ENCODE measurements at places on chromosomes 13 and 19.

DNA sequence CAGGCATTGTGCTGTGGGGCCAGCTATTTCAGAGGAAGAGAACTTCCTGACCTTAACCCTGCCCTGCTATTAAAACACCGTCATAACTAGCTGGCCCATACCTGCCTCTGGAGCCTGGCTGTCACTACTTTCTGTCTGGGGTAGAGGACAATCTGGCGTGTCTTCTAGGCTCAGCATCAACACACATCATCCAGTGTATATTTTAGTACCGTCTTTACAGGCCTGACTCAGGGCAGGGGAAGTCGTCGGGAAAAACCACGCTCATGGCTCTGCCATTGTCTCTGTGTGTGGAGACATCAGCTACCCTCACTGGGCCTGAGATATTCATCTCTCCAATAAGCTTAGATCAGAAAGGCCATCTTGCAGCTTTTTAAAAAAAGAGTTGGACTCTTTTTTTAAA is 151.1 kb downstream of the KATNAL1 start:
- DNase-seq: no peak

- no peak for DNase-seq
These were observed 161.1 kb downstream of the SHISA2 start for GRCh38 chr13:25890671-25891212.

- no peak for DNase-seq
These were observed 37.4 kb upstream of the ZNF527 start for GRCh38 chr19:37333457-37333856.

GRCh38 chr13:19622193-19622592 is 11.3 kb upstream of the MPHOSPH8 start:
- no peak for DNase-seq

DNA sequence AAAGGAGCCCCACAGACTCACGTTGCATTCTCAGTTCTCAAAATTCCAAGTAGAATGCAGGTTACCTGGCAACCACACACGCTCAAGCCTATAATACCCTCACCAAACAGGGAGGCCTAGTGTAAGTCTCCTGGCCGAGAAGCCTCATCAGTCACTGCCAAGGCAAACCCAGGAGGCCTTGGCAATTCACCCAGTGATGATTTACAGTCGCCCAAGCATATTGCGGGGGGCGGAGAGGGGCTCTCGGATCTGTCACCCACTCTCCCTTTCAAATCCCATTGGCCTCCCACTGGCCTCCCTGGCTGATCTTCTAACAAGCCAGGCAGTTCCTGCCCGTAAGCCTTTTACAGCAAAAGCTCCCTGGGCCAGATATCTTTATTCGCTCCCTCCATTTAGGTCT is 1.1 kb downstream of the AKAP8L start:
- no peak for DNase-seq

DNA sequence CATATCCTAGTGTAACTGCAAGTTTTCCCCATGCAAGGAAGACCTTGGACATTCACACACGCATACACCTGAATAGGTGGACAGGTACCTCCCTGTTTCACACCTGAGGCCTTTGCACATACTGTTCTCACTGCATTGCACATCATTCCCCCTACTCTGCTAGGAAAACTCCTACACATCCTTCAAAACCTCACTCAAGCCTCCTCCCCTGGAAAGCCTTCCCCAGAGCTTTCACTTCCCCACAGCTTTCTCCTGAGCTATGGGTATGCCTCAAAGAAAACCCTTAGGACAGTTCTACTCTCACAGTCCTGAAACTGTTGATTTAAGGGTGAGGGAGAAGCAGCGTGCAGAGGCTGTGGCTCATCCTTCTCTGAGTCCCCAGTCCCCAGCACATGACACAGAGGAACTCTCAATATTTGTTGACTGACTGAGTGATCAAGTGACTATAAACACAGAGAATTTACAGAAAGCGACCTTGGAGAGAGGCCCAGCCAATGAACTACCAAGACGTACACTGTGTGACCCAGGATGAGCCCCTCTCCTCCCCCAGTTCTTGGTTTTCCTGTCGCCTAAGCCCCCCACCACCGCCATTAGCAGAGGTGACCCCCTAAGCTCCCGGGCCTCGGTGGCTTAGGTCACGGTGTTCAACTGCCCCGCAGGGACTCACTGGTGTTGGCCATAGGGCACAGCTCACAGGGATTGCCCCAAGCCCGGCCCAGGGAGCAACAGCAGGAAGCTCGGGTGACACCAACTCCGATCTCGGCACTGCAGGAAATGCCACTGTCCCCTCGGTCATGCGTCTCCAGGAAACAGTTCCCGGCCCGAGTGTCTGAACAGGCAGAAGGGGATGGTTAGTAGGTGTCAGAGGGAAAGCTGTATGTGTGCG is 40.6 kb downstream of the FBN3 start:
- no peak for DNase-seq

DNA sequence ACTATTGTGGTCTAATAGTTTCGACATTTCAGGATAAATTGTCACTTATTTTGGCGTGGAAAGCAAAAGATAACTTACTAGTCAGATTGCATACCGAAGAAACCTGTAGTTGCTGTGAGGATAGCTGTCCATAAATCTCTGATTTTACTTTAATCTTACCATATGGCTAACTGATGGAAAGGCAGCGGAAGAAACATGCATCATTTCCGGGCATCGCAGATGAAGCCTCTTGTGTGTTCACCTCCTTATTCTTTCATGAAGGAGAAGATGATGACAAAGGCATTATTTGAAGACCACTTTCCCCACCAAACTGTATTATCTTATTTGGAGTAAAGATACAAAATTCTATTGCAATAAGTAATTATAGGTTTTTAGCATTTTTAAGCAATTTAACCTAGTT is 763.6 kb upstream of the SLITRK6 start:
- no peak for DNase-seq

- no peak for DNase-seq
These were observed 78.0 kb downstream of the DPY19L3 start for GRCh38 chr19:32483574-32483973.

- no peak for DNase-seq
These were observed 23.0 kb upstream of the LAMP1 start for GRCh38 chr13:113273851-113274590.

DNA sequence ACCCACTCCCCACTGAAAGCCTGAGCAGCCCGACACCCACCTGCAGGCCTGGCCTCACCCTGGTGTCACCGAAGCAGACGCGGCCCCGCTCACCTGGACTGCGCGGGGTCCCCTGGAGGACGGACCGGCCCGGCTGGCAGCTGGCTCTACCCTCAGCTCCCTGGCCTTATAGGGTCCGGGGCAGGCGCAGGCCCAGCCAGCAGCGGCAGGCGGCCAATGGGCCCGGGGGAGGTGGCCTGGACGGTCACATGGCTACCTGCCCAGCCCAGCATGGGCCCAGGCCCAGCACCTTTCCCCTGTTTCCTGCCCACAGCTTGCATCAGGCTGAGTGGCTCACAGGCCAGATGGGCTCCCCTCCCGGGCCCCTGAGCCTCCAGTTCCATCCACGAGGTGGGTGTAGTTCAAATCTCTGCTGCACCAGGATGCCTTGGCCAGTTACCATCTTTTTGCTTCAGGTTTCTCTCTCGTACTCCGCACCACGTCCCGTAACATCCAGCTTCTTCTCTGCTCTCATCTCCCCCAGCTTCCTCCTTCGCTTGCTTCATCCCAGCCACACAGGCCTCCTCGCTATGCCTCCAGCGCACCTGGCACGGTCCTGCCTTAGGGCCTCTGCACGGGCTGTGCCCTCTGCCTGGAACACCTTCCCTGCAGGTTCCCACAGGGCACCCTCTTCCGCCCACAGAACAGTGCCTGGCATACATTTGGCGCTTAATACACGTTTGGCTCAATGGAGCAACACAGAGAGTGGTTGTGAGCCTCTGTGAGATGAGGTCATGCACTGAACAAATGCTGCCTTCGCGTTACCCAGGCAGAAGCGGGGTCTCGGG is at the start of gene PLIN4:
TSS of gene PLIN4 (minus strand) at position 142 of the 827 bp plus-strand sequence. CDS start 214 bp downstream, outside the sequence.
- DNase-seq: no peak

- DNase-seq: no peak
These were observed 332.6 kb upstream of the TMTC4 start for GRCh38 chr13:101007245-101007644.

GRCh38 chr19:49255674-49256073 is 69.3 kb downstream of the SLC6A16 start:
- no peak for DNase-seq

GRCh38 chr13:99132295-99132835 is 68.3 kb upstream of the UBAC2 start:
- no peak for DNase-seq

DNA sequence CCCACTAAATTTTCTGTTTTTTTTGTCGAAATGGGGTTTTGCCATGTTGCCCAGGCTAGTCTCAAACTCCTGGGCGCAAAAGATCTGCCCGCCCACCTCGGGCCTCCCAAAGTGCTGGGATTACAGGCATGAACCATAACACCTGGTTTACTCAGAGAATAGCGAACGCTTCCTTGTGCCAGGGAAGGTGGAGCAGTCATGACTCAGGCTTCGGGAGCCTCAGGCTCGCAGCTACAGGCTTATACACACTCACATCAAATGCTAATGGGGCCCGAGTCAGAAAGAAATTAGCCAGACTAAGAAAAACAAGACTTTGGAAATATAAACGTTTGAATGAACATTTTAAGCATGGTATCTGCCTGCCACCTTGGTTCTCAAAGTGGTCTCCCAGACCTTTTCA is 11.0 kb upstream of the TPT1 start:
- no peak for DNase-seq

DNA sequence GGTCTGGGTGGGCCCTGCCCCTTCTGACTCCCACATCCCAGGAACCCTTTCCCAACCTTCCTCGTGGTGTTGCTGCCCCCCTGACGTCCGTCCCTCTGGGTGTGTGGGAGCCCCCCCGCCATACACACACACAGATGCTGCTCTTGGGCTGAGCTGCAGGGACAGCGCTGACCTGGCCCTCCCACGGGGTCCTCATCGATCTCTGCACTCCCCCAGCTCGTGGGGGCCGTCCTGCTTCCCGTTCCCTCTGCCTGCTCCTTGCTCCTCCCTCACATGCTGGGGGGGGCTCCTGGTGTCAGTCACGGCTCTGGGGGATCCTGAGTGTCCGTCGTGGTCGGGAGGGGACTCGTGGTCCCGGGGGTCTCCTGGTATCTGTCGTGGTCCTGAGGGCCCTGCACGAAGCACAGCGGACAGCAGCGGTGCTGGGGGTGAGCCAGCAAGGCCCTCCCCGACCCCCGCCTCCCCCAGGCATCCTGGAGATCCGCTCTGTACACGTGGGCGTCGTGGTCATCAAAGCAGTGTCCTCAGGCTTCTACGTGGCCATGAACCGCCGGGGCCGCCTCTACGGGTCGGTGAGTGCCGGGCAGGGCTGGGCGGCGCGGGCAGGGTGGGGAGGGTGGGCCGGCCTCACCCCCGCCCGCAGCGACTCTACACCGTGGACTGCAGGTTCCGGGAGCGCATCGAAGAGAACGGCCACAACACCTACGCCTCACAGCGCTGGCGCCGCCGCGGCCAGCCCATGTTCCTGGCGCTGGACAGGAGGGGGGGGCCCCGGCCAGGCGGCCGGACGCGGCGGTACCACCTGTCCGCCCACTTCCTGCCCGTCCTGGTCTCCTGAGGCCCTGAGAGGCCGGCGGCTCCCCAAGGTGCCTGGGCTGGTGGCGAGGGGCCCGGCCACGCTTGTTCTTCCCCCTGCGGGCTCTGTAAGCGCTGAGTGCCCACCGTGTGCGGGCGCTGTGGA is 3.4 kb downstream of the FGF22 start:
- no peak for DNase-seq

- DNase-seq: no peak
These were observed 323.8 kb downstream of the LMO7 start for GRCh38 chr13:75959861-75960481.

GRCh38 chr19:10826231-10826630 is 9.8 kb downstream of the TMED1 start:
- DNase-seq: no peak

DNA sequence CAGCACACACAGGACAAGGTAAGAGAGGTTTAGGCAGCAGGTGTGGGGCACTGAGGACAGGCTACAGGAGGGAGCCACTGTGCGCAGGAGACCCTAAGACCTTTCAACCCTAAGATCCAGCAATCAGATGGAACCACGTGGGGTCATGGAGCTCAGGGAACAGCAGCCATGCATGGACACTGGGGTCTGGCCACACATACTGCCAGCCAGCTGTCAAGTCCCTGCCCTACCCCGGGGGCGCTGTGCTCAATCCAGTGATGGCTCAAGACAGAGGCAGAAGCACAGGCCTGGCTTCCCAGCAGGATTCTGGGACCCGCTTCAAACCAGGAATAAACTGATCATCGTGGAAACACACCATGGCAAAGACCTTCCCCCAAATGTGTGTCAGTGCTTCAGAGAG is 25.5 kb upstream of the EPHX3 start:
- no peak for DNase-seq

DNA sequence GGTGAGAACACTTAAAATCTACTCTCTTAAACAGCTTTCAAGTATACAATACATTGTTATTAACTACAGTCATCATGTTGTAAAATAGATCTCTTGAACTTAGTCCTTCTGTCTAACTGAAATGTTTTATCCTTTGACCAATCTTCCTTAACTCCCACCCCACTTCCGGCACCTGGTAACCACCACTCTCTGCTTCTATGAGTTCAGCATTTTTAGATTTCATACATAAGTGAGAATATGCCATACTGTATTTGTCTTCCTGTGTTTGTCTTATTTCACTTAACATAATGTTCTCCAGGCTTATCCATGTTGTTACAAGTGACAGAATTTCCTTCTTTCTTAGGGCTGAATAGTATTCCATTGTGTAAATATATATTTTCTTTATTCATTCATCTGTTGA is 144.1 kb upstream of the TRPC4 start:
- no peak for DNase-seq

- DNase-seq: no peak
These were observed 13.7 kb downstream of the FGF9 start for GRCh38 chr13:21684576-21684975.

DNA sequence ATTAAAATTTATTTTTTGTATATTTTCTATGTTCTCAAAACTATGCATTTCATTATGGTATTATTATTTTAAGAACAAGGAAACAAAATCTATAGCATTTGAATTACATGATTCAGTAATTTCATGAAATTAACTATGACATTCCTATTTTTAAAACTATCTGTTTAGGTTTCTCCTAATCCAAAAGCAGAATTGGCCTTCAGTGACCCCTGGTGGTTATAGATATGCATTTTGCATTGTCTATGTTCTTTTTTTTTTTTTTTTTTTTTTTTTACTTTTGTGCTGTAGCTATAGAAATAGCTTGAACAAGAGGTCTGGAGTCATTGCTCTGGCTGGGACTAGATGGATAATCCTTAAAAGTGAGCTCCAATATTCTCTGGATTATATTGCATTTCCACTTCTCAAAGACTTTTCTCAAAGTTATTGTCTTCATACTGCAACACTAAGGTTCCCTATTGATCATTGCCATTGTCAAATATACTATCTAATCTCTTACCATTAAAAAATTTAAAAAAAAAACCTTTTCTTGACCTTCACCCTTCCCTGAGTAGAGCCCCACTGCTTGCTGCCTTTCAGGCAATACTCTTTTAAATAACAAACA is 15.9 kb upstream of the DNAJC3 start:
- DNase-seq: no peak

DNA sequence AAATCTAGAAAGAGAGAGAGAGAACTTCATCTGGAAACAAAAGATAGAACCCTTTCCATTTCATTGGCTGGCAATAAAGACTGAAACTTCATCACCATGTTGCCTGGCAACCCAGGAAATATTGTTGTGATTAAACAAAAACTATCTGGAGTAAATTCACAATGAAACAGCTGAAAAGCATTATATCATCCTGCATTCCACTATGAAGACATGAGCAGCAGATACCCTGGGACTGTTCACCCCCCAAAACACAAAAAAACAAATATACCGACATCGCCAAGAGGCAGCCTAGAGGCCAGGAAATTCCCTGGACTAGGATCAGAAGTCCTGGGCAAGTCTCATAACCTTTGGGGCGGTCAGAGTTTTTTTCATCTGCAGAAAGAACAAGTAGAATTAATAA is 158.3 kb downstream of the FOXO1 start:
- no peak for DNase-seq
